Stimulated activated CD8-positive, alpha-beta memory T cell treated with anti-CD3 and anti-CD28 coated beads, Interleukin-7, amount 100 ng/mL, for 1 hour (primary cell): ENCODE measurements at places on chromosomes 7 and 10.

DNA sequence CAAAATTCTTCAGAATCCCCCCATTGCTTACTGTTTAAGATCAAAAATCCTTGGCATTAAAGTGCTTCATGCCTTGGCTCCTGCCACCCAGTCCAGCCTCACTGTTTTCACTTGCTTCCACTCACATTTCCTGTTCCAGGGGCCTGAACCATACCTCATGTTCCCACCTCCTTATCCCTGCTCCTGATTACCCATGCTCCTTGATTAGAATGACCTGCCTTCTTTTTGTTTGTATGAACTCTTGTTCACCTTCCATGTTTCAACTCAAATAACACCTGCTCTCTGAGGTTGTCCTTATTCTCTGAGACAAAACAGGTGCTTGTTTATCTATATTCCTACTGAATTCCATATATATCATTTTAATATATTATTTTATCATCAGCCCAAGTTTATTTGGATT is 77.1 kb upstream of the VSTM2A start:
- no peak for DNase-seq

DNA sequence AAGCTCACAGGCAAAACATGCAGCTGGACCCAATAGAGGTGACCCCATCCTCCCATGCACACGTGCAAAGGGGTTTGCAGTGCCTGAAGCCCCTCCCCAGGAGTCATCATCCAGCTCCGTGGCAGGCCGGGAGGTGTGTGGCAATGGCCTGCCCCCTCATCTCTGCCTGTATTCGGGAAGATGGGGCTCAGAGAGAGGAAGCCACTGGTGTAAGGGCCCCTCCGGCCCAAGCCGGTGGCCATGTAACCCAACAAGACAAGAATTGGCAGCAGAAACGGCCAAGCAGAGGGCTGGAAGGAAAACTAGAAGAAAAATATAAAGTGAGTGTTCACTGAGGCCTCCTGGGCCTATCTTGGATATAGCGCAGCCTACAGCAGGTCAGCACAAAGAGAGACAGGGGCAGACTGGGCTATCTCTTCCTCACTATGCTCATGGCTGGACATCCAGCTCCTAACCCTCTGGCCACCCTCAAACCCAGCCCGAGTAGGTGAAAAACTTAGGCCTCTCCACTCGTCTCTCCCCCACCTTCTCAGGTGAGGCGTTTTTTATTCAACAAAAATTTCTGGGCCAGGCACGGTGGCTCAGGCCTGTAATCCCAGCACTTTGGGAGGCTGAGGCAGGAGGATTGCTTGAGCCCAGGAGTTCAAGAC is 158.1 kb downstream of the CCDC3 start:
- DNase-seq = no peak

GRCh38 chr7:20197837-20198236 is 19.3 kb downstream of the MACC1 start:
- no peak for DNase-seq

DNA sequence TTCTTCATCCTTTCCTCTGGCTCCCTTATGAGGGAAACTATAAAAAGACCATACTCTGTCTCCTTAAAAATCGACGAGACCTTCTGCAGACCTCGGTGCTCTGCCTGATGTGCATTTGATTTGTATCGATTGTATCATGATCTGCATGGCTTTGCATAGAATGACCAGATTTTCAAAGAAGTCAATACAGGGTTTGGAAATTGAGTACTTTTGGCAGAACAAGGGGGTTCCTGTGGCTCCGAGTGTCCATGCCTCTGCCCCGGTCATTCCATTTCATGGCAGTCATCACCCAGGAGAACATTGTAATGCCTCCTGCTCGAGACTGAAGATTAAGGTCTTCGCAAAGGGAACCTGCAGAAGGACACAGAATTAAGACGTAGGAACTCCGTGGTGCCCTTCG is 685 bp downstream of the CASP2 start:
- DNase-seq = no peak

DNA sequence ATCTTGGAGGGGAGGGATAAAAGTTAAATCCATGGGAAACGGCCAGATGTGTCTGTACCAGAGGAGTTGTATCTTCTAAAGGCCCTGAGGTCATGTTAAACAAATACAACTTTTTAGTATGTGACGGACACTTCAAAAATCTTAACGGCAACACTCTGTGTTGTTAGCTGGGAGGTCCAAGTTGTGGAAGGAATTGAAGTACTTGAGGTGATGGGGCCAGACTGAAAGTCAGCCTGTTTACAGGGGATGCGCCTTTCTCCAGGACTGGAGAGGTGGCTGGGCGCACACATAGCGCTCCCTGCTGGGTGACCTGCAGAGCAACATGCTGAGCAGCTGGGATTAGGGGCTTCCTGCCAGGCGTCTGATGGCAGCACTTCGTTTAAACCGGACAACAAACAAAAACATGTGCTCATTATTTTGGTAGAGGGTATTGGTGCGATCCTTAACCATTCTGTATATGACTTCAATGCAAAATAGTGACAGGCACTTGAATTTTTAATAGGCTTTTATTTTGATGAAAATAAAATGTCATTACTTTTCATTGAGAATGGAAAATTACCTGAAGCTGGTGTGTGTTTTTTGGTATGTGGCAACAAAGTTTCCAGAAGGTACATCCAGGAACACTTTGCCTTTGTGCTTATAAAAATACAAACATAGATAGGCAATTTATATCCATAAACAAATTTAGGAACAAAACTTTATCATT is 198.2 kb downstream of the MLLT10 start:
- DNase-seq = no peak

DNA sequence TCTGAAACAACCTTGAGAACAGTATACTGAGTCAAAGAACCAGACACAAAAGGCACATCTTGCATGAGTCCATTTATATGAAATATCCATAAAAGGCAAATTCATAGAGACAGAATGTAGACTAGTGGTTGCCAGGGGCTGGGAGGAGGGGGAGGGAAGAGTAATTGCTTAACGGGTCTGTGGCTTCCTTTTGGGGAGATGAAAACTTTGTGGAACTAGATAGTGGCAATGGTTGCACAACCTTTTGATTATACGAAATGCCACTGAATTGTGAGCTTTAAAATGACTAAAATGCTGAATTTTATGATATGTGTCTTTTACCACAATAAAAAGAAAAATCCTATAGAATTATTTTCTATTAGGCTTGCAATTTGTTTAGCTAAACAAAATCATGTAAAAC is 16.8 kb downstream of the ADRB1 start:
- no peak for DNase-seq

- DNase-seq = no peak
Observed at GRCh38 chr7:103048833-103049232, 25.8 kb downstream of the FBXL13 start.

- DNase-seq = no peak
Observed at GRCh38 chr10:104350127-104350635, 3.5 kb upstream of the CFAP58 start.

DNA sequence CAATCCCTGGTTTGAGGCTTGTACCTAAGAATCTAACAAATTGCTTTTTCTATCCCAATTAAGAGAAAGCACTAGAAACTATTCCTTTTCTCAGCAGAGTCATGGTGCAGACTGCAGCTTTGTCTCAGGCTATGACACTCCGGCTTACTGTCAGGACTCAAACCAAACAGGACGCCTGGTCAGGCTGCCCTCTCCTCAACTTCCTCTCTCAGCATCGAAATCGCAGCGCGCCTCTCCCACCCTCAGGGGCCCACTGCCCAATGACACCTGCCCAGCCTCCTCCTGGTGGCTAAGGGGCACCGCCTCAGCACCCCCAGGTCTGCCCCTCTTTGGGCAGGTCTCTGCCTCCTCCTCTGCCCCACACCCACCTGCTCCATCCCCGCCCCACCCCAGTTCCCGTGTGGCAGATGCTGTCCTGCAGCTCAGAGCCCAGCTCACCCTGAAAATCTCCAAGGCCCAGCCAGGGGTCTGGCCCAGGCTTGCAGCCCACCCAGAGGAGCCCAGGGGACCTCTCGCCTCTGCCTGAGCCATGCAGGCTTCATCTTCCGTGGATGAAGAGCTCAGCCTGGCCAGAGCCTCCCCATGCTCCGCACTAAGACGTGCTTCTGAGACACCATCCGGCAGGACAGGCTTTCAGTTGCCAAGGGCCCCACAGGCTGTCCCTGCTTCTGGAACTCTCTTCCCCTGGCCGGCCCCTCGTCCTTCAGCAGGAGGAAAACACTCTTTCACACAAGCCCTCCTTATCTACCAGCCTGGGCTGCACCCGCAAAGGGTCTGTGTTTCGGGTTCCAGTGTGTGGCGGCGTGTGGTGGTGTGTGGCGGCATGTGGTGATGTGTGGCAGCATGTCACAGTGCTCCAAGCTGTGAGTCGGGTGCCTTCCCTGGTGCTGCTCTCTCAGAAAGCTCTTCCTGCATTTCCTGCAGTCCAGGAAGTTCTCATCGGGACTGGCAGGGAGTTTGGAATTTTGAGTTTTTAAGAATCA is 16.4 kb upstream of the PTPRN2 start:
- no peak for DNase-seq

DNA sequence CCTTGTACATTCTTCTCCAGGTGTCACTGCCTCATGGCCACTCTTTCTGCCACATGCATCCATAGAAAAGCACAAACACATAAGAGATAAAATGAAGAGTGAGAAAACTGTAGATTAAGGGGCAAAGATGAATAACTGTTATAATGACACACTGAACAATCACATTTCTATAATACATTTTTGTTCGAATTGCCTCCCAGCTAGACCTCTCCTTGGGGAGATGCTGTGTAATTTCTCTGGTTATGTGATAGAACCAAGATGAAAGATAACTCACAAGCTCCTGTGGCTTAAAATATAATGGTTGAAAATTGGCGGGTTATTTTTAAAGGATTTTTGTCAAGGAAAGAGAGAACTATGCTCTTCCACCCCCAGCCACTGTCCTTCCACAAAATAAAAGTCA is 60.2 kb upstream of the STEAP1 start:
- DNase-seq = no peak

- no peak for DNase-seq
Observed at GRCh38 chr10:7789390-7789789, 1.4 kb downstream of the ATP5F1C start.
